ENCODE measurements at places on chromosomes 6 and 20. TPM values are rescaled to one million over a fixed set of nuclear protein-coding genes. Genes with fewer than 3 reads are reported as not detected.

- no peak for DNase-seq
These were observed 66.8 kb upstream of the RPS6KA2 start for GRCh38 chr6:166693880-166694279.

DNA sequence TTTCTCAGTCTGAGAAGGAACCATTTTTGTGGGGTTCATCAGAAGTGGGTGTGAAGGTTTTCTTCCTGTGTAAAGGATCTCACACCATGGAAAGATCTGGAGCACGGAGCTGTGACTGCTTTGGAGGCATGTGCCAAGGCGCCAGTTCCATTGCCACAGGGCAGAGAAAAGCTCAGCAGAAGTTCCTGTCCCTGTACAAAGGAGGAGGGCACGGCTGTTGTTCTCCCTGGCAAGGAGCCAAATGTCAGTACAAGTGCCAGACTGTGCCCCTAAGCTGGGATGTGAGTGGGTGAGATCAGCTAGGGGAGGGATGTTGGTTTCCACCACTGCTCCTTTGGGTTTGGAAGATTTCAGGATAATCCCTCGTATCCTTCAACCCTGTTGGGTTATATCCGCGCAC is 117.3 kb downstream of the CRYBG1 start:
- no peak for DNase-seq

ELOVL2 gene
- 1.9 TPM for polyA plus RNA-seq

PAX1 gene
- polyA plus RNA-seq: 1.9 TPM

- DNase-seq: no peak
These were observed 20.1 kb downstream of the SRC start for GRCh38 chr20:37365760-37366638.

- DNase-seq: no peak
These were observed 21.2 kb upstream of the PTPRT start for GRCh38 chr20:43210901-43211300.

- DNase-seq: no peak
These were observed 4.9 kb downstream of the ADGRG6 start for GRCh38 chr6:142306736-142307135.

DNA sequence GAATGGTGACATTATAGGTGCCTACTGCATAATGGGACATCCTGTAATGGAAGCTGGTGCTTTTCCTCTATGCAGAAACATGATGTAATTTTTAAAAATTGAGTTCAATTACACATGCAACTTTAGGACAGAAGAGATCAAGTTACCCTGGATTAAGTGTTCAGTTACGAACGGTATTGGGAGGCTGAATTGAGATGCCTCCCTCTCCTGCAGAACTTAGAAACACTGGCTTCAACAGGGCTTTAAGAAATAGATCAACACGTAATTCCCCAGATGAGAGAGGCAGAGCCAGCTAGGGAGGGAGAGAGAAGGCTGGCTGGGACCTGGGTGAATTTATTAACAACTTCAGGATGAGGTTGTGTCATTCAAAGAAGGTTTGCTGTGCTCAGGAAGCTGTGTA is 232.8 kb downstream of the CDH26 start:
- DNase-seq: no peak

- no peak for DNase-seq
These were observed 480.5 kb upstream of the MAN1A1 start for GRCh38 chr6:119830069-119830468.

PDYN gene
- polyA plus RNA-seq: not detected

MACROD2 gene
- 2.7 TPM for polyA plus RNA-seq

DNA sequence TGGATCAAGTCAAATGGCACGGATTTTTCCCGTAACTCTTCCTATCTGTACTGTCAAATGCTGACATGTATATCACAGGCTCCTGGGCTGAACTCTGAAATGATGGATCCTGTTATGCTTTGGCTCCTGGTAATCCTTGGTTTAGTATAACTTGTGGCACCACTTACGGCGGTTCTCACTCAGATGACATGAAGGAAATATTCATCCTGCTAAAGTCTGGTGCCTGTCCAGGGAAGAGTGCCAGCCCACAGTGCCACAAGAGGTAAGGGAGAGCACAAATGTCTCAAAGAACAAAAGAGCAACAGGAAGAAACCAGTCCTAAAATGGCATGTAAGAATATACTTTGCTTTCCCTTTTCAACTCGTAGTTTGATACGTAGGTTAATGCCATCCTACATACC is 93.1 kb upstream of the TAB2 start:
- no peak for DNase-seq

RAET1E gene
- polyA plus RNA-seq: 0.82 TPM

HDGFL1 gene
- polyA plus RNA-seq: not detected

TOX2 gene
- 2.3 TPM for polyA plus RNA-seq

- no peak for DNase-seq
These were observed 5.6 kb downstream of the ABHD16A start for GRCh38 chr6:31697555-31697954.

GRCh38 chr6:132948889-132949288 is 134.5 kb downstream of the RPS12 start:
- DNase-seq: no peak

DNA sequence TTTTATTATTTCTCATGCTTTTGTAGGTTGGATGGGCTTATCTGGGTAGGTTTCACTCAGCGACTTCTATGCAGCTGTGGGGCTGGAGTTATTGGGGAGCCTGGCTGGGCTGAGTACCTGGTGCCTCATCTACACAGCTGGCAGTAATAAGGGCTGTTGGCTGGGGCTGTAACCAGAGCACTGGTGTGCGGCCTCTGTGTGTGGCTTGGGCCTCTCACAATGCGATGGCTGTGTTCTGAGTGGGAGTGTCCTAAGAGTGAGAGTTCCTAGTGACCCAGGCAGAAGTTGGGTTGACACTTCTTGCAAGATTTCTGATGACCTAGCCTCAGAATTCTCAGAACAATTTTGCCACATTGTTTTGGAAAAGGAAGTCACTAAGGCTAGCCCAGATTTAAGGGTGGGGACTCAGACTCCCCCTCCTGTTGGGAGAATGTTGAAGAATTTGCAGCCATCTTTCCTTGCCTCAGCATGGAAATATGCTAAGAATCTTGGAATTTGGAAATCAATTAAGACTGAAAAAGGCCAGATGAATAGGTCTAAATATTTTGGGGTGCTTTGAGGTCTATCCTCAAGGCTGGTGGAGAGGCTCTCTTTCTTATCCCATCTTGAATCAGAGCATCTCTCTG is 158.8 kb downstream of the SCP2D1 start:
- DNase-seq: no peak

KIAA0408 gene
- 16.1 TPM for polyA plus RNA-seq

- DNase-seq: no peak
These were observed 16.1 kb upstream of the CDK19 start for GRCh38 chr6:110831405-110831804.

GRCh38 chr6:130183271-130184222 is 39.2 kb downstream of the SAMD3 start:
- no peak for DNase-seq

LY6G6F gene
- polyA plus RNA-seq: not detected

- DNase-seq: no peak
These were observed 552.4 kb downstream of the RFPL4B start for GRCh38 chr6:112899541-112899940.

DNA sequence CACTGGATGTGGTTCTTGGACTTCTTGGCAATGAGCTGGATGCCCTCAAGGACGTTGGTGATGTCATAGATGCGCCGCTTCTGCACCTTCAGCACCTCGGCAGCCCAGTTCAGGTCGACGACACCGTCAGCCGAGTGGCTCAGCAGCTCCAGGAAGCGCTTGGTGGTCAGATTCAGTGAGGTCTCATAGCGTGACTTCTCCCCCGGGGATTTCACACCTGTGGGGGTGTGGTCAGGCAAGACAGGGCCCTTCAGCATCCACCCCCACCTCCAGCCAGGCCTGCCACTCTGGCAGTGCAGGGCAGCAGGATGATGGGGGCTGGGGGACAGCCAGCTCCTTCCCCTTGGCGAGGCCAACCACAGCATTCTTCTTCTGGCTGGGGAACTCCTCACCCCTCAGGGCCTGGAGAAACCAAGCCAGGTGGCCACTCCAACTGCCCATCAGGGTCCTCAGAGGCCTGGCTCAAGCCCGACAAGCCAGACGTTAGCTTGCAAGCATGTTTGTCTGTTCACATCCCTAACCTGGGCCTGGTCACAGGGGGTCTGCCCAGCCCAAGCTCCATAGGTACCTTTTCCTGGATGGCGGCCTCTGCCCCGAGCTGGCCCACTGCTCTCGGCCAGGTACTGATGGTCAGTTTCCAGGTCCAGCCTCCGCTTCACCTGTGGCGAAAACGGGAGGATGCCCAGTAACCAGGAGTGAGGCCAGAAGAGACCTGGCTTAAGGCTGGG is 5.7 kb upstream of the NECAB3 start:
- DNase-seq: no peak

DNA sequence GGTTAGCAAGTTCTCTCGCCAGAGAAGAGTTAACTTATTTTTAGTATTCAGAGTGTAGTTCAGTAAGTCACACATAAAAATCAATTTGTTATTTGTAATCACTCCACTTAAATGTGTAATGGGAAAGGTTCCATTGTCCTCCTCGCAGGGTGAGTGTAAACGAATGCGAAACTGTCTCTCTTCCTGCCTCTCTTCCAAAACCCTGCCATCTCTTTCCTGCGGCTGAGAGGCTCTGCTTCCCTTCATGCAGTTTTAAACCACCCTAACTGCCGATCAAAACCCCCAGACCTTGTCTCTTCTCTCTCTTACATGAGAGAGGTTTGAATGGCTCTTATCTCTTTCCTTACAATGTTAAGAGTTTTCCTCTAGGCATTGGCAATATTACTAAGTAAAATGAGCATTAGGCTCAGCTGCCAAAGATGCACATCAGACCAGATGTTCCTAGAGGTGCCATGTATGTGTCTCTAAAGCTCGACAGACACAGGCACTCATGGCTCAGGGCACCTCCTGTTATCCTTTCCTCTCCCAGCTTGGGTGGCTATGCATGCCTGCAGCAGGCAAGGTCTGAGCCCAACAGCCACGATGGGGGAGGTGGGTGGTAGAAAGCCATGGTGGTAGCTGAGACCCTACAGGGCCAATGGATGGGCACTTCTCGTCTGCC is 91.2 kb downstream of the JARID2 start:
- no peak for DNase-seq

DNA sequence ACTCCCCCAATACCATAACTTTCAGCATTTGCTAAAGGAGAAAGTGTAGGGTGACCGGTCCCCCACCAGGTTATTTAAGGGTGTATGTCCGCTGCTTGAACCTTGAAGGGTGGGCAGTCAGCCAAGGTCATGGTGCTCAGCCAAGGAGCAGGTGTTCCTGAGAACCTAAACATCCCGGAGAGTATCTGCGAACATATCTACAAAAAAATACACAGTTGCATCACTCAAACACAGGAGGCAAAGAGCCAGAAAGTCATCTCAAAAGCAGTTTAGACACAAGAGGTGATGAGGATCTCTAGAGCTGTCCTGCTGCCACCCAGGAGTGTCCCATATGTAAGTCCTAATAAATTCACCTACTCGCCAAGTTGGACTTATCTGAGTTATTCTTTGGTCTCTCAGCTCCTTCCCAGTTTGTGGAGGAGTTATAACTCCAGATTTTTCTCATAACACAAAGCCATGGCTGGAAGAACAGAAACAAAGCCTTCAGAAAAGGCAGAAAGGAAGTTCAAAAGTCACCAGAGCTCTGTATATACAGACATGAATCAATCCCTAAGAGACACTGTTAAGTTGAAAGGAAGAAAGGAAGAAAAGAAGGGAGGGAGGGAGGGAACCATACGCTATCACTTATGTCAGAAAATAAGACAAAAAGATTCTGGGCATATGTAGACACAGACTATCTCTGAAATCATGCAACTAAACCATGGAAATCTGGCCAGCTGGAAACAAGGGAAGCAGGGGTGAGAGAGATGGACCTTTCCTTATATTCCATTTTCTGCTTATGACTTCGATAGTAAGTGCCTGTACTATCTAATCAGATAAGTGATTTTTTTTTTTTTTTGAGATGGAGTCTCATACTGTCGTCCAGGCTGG is 11.3 kb downstream of the MBOAT1 start:
- DNase-seq: no peak

DNA sequence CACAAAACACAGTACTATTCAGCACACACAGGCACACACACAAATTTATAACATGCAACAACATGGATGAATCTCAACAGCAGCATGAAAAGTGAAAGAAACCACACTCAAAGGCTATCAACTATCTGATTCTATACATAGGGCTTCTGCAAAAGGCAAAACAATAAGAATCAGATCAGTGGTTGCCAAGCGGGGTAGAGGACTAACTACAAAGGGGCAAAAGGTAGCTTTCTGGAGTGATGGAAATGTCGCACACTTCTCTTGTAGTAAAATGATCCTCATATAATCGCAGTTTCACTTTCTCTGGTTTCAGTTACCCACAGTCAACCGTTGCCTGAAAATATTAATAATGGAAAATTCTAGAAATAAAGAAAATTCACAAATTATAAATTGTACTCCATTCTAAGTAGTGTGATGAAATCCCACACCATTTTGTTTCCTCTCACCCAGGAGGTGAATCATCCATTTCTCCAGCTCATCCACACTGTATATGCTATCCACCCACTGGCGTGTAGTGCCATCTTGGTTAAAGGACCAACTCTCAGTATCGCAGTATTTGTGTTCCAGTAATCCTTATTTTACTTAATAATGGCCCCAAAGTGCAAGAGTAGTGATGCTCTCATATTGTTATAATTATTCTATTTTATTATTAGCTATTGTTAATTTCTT is 12.8 kb upstream of the PLN start:
- no peak for DNase-seq

DNA sequence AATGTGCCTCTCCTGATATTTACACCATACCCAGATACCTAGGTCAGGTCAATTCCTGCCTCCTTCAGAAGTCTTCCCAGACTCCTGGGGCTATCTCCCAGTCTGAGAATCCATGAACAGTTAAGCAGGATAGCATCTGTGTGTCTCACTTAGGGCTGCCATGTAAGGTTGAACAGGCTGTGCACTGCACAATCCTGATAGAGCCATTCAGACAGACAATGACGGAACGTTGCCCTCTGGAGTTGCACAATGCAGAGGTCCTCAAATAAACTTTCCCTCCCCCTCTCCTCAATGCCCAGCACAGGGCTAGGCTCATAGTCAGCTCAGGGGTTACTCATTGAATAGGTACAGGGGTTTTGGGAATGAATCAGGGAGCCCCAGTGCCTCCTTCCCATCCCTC is 89.7 kb downstream of the CD40 start:
- DNase-seq: no peak

GRCh38 chr6:55822815-55823214 is 52.6 kb downstream of the BMP5 start:
- no peak for DNase-seq

DNA sequence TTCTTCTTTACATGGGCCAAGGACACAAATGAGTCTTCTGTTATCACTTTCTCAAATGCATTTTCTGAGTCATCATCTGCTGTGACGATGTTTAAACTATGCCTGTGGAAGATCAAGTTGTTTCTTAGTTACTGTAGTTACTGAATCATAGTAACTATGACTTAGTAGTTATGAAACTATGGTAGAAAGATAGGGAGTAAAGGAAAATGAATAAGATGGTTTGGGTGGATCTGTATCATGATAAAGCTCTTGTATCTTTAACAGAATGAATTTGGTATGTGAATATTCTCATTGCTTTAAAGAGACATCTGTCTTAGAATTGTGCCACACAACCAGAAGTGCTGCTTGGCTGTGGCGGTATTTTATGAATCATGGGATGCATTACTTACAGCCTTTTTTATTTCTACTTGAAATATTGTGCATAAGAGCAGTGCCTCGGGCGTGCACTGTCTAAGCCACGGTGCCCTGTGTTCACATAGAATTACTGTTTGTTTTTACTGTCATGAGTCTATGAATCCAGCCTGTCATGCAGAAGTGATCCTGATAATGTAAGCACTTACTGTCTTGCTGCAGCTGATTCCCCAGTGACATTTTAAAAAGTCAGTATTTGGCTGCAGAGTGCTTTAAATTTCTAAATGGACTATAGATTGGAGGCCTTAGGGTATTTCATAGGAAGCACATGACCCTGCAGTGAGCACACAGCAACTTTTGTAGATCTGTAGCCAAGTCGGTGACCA is 215.2 kb downstream of the TMEM242 start:
- DNase-seq: no peak

ZC2HC1B gene
- polyA plus RNA-seq: not detected
